ENCODE measurements at places on chromosomes 4 and X.

- no peak for DNase-seq
Measured at GRCh38 chr4:185040523-185040922, 22.2 kb downstream of the HELT start.

- DNase-seq: no peak
Measured at GRCh38 chr4:111664308-111664945, 480.8 kb upstream of the FAM241A start.

- no peak for DNase-seq
Measured at GRCh38 chrX:17266136-17266535, 108.9 kb upstream of the NHS start.

- no peak for DNase-seq
Measured at GRCh38 chr4:94219402-94219801, 11.7 kb downstream of the SMARCAD1 start.

GRCh38 chr4:58983887-58984286 lies 1873.7 kb upstream of the IGFBP7 start:
- no peak for DNase-seq

- no peak for DNase-seq
Measured at GRCh38 chr4:24956091-24956490, 43.2 kb upstream of the CCDC149 start.
